ENCODE measurements at places on chromosomes 3 and 15.

DNA sequence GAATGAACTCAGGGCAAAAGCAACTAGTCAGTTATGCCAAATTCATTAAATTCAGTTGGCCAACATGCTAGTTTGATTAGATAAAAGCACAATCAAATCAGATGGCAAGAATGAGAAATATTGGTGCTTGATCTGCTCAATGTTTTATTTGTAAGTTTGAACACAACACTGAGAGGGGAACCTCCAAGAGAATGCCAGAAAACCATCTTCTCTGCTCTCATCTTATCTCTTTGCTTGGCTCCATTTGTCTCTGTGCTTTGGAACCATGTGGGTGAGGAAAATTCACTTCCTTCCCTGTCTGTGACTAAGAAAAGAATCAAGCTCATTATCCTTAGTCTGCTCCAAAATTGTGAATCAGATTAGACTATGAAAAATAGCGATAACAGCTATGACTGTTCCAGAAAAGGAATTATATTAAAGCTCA, 43.6 kb upstream of the DCBLD2 start:
- no peak for DNase-seq

DNA sequence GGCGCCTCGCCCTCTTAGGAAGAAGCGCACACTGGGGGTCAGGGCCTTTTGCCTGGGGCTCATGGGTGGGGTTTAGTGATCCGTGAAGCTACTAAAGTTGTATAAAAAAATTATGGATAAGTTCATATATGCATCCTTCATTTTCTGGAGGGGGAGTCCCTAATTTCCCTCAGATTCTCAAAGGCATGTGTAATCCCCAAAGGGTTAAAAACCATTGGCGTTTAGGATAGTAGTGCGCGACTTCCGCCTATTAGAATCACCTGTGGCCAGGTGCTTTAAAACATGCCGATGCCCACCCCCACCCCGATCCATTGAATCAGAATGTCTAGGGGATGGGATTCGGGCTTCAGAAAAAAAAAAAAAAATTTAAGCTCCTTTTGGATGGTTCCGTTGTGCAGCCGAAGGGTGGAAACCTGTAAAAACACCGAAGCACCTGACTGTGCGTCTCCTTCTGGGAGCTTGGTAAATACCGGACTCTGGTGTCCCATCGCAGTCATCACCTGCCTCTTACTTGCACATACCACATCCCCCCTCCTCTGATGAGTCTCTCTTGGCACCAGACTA, 570 bp downstream of the APH1B start:
- no peak for DNase-seq

DNA sequence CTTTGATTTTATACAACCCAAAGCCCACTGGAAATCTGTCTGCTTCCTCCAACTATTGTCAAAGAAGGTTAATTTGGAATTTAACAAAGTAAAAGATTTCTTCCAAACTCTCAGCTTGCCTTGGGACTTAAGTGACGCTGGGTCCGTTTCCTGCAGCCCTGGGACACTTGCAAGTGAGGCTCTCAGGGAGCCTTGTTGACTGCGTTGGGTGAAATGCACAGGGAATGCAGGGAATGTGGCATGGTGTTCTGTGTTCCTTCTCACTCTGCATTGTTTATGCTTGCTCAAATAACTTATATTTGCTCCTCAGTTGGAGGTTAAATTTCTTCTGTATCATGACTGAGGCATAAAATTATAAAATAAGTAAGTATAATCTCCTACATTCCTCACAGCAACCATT, 60.9 kb upstream of the TJP1 start:
- no peak for DNase-seq

GRCh38 chr3:29346828-29347227, 66.0 kb downstream of the RBMS3 start:
- no peak for DNase-seq

- DNase-seq, result no peak
Measured at GRCh38 chr15:101093958-101094357, 157.9 kb downstream of the CHSY1 start.

DNA sequence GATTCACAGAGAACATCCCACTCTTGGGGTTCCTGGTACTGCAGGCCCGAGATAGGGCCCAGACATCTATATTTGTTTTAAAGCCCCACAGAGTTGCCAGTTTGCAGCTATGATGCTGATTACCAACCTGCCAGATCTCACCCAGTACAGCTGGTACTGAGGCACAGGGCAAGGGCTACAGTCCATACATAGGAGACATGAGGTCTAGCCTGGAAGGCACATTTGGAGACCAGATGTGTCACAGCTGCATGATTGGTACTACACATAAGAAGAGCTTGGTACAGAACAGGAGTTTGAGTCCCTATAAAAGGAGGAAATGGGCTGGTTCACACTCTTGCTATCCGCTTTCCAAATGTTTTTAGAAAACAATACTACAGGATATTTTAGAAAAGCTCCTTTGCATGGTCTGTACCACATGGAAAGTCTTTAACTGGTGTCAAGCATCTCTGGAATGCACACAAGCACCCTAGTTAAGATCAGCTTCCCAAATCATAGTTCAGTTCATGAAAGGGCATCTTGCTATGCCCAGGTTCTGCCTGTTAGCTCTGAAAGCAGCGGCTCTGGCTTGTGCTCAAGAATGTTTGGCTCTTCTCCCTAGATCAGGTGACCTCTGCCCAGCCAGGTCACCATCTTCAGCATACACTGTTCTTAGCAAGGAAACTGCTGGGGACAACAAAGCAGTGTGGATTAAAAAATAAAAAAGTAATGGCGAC, 20.6 kb downstream of the MTMR14 start:
- no peak for DNase-seq

- DNase-seq, result no peak
Measured at GRCh38 chr15:25188051-25188450, 233.3 kb downstream of the SNRPN start.

DNA sequence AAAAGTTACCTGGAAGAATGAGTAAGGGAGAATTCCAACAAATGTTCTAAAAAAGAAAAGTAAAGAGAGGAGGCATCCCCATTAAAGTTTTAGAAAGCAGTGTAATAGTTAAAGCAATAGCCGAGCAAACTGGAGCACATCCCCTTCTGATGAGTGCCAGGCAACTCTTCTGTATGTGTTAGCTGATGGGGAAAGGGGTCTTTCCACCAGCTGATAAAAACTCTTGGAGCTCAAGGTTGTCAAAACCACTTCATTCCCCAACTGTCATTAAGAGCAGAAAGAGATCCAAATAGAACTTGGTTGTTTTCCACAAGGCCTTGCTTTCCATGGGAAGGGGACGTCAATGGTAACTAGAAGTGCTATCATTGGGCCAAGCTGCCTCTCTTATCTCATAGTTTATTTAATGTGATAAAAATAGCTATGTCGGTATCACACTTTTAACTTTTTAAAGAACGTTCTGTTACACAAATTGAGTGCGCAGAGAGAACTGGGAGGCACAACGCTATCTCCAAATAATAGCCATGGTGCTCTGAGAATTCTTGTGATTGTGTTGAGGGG, 116.9 kb downstream of the POLR2M start:
- no peak for DNase-seq

DNA sequence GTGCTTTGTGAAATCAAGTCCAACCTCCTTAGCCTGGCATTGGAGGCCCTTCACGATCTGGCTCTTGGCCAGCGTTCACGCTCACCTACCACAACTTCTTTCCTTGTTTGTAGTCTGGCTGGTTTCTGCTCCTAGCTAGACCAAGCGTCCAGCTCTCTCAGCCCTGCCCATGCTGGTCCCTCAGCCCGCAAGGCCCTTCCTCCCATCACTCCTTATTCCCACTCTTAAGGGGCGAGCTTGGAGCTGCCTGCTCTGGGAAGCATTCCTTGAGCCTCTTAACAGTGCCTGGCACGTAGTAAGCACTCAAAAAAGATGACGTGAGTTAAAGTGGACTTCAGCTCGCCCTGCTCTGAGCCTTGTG, 8.7 kb downstream of the SLC6A6 start:
- DNase-seq, result no peak

GRCh38 chr3:165502707-165503106, 306.5 kb upstream of the SLITRK3 start:
- DNase-seq, result no peak

GRCh38 chr15:83734487-83734886, 80.6 kb downstream of the ADAMTSL3 start:
- no peak for DNase-seq

- no peak for DNase-seq
Measured at GRCh38 chr3:99544786-99545281, 93.6 kb upstream of the COL8A1 start.

DNA sequence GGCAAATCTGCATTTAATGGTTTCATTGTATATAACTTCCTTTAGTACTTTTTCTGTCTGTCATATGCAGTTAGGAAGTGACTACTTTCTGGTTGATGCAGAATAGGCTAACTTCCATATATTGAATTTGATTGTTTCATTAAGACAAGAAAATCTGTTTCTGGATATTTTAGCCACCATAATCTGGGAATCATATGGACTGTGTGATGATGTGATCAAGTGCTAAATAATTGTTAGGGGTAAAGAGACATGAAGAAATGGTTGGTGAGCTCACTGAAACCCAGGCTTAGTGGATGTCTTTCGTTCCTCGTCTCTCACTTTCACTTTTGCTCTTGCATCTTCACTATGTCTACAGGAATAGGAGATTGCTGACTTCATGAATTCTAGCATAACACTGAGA, 3.5 kb upstream of the MNS1 start:
- DNase-seq, result no peak

DNA sequence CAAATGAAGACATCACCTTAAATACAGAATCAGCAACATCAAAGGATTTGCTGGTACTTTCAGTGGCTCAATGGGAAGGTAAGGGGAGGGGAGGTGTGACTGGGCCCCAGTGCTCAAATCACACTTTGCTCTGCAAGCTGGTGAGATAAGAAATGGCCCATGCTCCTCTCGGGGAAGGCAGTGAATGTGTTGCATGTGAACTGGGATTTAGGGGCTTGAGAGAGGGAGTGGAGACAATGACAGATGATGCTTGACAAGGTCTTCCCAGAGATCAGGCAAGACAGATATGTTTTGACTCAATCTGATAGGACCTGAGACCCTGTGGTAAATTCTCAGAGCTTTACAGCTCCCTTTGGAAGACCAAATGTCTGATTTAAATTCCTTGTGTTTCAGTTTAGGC, 233.0 kb upstream of the PROK2 start:
- no peak for DNase-seq

- no peak for DNase-seq
Measured at GRCh38 chr3:45909542-45909941, 23.2 kb downstream of the CCR9 start.

All from stimulated activated CD8-positive, alpha-beta memory T cell treated with anti-CD3 and anti-CD28 coated beads, Interleukin-4, amount 100 ng/mL, for 1 hour (primary cell).